ENCODE measurements at places on chromosomes 4 and X.

DNA sequence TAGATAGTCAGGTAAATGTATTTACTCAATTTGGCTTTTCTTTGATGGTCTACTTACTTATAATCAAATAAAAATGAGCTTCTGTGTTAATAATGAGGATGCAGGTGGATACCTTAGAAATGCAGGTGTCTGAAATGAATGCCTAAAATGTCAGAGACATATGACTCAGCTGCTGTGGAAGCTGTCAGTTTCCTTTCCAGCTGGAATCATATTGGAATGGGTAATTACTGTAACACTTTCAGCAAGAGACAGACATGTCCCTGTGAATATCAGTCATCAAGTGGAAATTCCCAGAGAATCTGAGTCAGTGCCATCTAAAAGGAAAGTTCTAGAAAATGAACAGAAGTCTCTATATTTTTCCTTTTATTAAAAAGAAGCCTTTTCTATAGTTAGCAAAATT is 783.0 kb upstream of the AADAT start:
- DNase-seq, result no peak

DNA sequence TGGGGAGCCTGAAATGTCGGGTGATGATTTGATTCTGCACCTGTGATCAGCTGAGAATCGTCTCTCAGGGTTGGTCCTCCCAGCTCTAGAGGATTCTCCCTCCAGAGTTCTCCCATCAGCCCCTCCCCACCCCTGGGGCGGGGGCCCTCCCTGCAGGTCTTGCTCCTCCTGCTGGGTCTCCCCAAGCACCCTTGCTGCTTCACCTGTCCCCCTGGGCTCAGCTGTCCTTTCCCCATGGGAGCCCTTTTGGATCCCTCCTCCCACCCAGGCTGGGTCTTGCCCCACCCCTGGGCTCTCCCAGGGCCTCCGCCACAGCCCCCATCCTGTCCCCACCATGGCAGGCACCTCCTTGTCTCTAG is 22.2 kb downstream of the PSAPL1 start:
- no peak for DNase-seq

GRCh38 chrX:133776072-133776471 is 209.3 kb downstream of the GPC3 start:
- DNase-seq, result no peak

DNA sequence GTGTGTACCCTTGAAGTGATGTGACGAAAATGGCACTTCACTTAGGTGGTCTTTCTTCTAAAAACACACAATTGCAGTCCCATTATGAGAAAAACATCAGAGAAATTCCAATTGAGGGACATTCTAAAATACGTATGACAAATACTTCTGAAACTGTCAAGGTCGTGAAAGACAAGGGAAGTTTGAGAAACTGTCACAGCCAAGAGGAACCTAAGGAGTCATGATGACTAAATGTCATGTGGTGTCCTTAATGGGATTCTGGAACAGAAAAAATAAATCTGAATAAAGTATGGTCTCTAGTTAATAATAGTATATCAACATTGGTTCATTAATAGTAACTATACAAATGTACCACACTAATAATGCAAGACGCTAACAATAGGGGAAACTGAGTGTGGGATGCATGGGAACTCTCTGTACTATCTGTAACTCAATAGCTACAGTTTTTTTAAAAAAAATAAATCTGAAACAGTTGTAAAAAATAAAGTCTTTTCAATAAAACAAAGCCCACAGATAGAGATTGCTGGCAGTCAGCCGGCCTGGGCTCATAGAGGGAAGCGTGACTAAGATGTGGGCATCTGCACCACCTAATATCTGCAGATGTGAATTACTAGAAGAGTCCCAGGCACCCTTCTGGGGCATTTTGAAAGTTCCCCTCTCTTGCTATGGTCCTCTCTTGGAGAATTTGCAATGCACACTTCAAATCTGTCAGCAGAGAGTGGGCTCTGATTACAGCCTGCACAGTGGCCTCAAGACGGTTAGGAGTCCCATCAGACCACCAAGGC is 47.6 kb downstream of the MID1IP1 start:
- no peak for DNase-seq

- no peak for DNase-seq
Measured at GRCh38 chr4:169438057-169438480, 167.3 kb upstream of the SH3RF1 start.

GRCh38 chrX:115563633-115564162 is 2.7 kb downstream of the PLS3 start:
- no peak for DNase-seq
